AG08395 (cell line): ENCODE measurements at places on chromosomes 12 and 14.

DNA sequence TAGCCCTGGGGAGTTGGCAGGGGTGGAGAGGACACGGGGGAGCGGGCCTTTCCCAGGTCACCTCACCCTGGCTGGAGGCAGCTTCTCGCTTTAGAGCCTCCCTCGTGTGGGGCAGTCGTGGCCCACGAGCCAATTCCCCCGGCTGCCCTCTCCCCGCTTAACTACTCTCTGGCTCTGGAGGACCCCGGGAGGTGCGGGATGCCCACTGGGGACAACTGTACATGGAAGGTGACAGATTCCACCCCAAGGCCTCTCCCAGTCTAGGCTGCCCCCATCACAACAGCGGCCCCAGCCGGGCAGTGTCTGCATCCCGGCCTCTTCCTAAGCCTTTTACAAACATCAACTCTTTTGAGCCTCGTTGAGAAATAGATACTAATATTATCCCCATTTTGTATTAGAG, 78.1 kb downstream of the KIF26A start:
- no peak for DNase-seq

DNA sequence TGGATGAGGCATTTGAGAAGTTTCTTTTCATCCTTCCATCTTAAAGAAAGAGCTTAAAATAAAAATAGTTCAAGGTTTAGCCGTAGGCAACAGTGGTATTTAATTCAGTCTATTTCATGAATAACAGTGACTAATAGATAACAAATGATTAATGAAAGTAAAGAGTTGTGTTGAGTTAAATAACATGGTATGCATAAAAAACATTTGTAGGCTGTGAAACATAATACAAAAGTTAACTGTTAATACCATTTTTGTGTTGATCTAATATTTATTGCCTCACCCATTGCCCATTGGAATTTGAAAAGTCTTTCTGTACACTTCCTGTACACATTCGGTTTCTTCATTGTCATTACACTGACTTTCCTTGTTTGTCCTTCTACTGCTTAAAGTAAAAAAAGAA, 108.6 kb upstream of the PDE3A start:
- no peak for DNase-seq

DNA sequence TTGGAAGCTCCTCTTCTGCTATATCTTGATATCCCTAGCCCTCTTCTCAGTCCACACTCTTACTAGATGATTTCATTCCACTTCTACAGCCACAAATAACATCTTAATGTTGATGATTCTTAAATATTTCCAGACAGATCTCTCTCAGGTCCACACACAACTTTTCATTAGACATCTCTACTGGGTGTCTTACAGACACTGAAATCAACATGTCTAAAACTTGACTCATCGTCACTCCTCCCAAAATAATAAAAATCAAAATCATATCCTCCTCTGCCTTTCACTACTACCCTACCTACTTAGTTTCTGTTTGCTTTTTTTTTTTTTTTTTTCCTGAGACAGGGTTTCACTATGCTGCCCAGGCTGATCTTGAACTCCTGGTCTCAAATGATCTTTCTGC, 11.9 kb downstream of the PRDM4 start:
- DNase-seq: peak; percentile 55

DNA sequence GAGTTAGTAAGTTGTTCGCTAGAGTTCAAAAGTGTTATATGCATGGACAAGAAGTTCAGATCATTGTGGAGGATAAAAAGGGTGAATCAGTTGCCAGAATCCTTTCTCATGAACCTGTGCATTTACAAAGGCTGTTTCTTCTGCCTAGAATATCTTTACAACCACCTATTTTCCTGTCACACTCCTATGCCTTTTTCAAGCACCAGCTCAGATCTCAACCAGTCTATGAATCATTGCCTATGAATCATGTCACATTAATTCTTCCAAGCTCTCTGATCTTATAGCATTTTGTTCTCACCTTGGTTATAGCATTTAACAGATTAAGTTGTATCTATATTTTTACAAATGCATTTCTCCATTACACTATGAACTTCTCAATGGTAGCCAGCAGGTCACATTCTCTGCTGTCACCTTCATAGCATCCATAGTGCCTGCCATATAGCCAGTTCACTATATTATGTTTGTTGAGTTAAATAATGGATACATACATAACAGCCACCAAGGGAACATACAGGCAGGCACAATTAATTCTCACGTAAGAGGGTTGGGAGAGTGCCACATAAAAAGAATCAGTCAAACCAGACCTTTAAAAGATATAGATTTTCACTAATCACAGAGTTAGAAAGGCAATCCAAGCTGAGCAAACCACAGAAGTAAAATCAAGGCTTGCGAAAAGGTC, 573.0 kb downstream of the FOXG1 start:
- DNase-seq: no peak

GRCh38 chr14:51202914-51203665, 37.0 kb upstream of the TMX1 start:
- no peak for DNase-seq

DNA sequence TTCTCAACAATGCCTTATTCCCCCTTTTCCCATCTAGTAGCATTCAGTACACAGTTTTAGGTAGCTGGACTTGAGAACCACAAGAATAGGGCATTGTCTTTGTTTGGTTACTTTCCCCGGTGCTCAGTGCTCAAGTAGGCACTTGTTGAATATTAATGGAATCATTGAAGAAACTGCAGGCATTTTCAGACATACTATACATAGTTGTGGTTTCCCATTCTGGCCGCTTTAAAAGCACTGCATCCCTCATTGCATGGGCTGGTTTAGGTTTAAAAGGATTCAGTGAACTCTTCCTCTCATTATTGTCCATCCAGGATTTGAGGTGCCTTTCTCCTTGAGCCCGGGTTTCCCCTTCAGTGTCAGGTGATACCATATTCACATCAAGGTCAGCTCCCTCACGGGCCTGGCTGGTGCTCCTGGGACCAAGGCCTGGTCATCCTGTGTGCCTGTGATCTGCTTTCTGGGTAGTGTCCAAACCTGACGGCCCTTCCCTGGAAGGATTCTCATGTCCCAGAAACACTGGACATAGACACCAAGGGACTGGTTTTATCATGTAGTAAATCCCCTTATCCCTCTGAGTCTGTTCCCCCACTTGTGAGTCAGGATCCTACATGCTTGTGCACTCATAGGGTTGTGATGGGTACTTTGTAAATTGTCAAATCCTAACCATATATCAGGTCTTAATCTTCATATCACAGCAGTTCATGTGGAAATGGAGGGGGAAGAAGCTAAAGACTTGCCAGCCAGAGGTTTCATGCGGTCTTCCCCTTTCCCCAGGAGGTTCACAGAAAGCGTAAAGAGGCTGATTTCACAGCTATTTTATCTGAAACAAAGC, 7.4 kb downstream of the TCP11L2 start:
- DNase-seq: peak; percentile 76

DNA sequence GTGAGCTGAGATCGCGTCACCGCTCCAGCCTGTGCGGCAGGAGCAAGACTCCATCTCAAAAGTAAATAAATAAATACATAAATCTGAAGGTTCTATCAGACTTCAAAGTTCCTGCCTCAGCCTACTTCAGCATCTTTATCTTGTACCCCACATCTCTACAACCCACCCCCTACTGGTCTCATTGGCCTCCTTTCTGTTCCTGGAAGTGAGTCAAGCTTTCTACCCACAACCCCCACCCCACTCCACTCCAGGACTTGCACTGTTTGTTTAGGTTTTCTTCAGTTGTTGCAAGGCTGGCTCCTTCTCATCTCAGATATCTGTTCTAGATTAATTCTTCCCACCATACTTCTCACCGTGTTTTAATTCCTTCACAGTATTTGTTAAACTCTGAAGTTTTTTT, 714 bp upstream of the PSMC6 start:
- no peak for DNase-seq

- no peak for DNase-seq
Measured at GRCh38 chr12:99920353-99920960, 64.3 kb downstream of the ANKS1B start.

GRCh38 chr12:85301051-85301450, 21.0 kb downstream of the ALX1 start:
- no peak for DNase-seq

DNA sequence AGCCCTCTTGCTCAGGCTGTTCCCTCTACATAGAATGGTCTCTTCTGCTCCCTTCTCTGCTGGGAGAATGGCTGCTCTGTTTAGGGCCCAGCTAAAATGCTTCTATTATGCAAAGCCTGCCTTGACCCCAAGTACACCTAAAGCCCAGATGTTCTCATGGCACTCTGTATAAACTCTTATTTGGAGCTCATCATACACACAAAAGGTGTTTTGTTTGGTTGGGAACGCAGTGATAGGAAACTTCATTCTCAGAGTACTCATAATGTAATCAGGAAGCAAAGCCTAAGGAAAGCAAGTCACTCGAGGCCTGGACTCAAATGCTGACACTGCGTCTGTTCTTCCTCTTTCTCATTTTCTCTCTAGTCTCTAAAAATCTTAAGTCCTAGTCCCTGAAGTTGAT, 38.2 kb upstream of the SYCP3 start:
- DNase-seq: no peak

- DNase-seq: peak; percentile 73
Measured at GRCh38 chr12:62767496-62767895, 167.5 kb downstream of the PPM1H start.

DNA sequence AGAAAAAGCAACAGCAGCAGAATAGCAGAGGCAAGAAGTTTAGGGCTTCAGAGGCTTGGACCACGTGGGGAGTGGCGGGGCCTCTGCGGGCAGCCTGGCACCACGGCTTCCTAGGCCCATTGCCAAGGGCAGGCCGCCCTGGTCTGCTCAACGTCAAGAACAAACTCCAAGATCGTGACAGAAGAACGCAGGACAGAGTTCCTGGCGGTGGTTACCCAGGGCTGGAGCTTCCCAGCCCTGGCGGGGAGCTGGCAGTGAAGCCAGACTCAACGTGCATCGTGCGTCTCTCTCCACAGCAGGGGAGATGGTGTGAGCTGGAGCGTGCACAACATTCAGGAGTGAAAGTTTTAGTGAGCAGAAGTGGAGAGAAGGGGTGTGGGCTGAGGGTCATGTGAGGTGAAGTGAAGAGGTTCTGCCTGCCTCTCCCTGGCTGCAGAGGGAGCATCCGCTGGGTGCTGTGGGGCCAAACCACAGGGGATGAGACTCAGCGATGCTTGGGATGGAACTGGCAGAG, 13.9 kb upstream of the CACNA2D4 start:
- peak; percentile 32 for DNase-seq

DNA sequence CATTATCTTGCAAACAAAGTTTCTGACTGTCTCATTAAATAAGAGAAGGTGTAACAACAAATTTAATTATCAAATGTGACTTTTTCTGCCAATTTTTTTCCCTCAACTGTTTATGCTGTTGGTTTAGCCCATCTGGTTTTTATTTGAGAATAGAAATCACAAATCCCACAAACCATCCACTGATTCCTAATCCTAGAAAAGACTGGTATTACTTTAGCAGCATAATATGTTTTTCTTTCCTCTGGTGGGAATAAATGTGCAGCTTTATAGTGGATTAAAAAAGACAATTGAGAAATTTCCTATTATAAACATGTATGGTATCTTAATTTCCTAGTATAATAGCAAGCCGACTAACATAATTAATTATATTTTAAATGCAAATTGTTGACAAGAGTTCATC, 257.9 kb upstream of the FOXN3 start:
- DNase-seq: no peak

GRCh38 chr14:96674121-96674520, 123.1 kb upstream of the VRK1 start:
- DNase-seq: no peak

- peak; percentile 9 for DNase-seq
Measured at GRCh38 chr14:91138511-91139359, 24.9 kb downstream of the DGLUCY start.

DNA sequence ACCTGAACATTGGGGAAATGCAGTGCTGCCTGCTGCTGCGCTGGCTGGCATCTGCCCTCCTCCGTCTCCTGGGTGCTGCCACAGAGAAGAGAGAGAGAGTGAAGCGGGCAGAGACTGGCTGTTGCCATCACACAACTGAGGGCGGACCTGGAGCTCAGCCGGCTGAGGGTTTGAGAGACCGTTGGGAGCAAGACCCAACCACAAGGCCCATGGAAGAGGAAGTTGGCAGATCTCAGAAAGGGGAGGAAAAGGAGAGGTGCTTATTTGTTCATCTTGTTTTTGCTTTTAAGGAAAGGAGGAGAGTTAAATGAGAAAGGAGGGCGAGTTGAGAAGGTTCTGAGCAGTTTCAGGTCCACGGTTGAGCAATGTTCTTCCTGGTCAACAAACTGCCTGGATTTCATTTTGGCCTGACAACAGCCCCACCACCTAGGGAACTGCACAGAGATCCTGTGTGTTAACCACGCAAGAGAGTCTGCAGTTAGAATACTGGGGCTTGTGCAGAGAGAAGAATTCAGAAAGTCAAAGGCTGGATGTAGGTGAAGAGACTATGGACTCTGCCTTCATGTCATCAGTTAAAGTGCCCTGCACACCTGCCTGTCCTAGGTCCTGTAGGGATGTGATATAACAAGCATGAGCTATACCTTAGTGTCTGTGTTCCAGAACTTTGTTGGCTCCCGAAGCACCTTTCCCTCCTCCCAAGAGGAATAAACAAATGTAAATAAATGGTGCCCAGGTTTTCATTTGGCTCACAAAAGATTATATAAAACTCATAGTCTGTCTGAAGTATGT, 124.6 kb downstream of the ETV6 start:
- DNase-seq: no peak

- no peak for DNase-seq
Measured at GRCh38 chr12:119913536-119914330, 36.6 kb upstream of the CIT start.

DNA sequence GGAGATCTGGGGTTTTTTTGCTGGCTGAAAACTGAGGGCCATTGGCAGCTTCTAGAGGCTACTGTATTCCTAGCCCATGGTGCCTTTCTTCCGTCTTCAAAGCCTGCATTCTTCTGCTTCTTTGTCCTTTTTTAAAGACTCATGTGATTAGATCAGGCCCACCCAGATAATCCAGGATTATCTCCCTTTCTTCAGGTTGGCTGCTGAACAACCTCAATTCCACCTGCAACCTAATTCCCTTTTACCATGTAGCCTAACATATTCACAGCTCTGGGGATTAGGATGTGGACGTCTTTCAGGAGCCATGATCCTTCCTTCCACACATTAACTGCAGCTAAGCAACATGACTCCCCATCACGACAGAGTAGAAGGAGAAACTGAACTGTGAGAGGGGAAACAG, 985.5 kb downstream of the DIO2 start:
- DNase-seq: no peak

GRCh38 chr12:101694986-101695385, 2.5 kb upstream of the CHPT1 start:
- DNase-seq: no peak

- peak; percentile 33 for DNase-seq
Measured at GRCh38 chr12:19316425-19316824, 122.9 kb upstream of the AEBP2 start.

GRCh38 chr14:58467575-58467974, 40.1 kb downstream of the KIAA0586 start:
- DNase-seq: no peak
